Metanephros (tissue), 2 donors: ENCODE measurements at places on chromosomes 12 and 14. TPM values are rescaled to one million over a fixed set of nuclear protein-coding genes. Genes with fewer than 3 reads are reported as not detected.

Gene FOXN4
- total RNA-seq: 0.29 TPM

Gene SMIM10L1
- total RNA-seq: 6.7 TPM

Gene TSHR
- total RNA-seq: 0.29 TPM

Gene THAP2
- total RNA-seq: 7.2 TPM

Gene RHEBL1
- total RNA-seq: 1.3 TPM
